ENCODE measurements at places on chromosomes 4 and X.

- H3K27ac ChIP-seq: peak overlapping the region; percentile 62
- peak; percentile 62 for DNase-seq
- H3K36me3 ChIP-seq: no peaks in the 10 kb centered on the region
- H3K4me1 ChIP-seq: no peaks in the 10 kb centered on the region
- no peaks in the 10 kb centered on the region for H3K27me3 ChIP-seq
Observed at GRCh38 chrX:21373637-21374162, 518 bp upstream of the CNKSR2 start.

DNA sequence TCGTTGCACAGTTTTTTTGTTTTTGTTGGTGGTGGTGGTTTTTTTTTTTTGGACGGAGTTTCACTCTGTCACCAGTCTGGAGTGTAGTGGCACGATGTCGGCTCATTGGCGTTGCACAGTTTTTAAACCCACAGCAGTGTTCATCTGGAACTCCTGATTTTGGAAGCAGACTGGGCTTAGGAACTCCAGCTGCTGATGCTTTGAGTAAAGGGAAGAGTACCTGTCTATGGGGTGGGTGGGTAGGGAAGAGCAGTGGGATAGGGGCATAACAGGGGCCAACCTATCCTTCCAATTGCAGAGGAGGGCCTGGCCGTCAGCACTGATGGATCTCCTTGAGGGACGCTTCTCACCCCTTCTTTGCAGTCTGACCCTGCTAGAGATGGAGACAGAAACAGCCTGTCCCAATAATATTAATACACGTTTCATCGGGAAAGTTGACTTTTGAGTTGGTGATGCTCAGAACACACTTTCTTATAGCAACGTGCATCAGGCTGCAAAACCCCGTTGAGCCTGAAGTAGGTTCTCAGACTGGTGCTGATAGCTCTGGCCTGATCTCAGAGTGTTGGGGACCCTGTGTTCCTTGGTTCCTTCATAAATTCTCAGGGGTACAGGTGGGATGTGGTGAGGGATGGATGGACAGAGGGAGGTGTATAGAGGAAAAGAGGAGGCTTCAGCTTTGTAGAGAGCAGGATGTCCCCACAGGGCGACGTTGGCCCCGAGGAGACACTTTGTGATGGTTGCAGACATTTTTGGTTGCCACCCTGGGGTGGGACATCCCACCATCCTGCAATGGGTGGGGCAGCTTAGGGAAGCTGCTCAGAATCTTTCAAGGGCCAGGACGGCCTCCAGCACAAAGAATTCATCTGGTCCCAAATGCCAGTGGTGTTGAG, 2.3 kb downstream of the CD99 start:
- no peak for DNase-seq
- peak overlapping the region; percentile 83 for H3K27ac ChIP-seq
- H3K27me3 ChIP-seq: no peaks in the 10 kb centered on the region
- peak overlapping the region; percentile 91 for H3K4me3 ChIP-seq
- no peaks in the 10 kb centered on the region for H3K36me3 ChIP-seq

DNA sequence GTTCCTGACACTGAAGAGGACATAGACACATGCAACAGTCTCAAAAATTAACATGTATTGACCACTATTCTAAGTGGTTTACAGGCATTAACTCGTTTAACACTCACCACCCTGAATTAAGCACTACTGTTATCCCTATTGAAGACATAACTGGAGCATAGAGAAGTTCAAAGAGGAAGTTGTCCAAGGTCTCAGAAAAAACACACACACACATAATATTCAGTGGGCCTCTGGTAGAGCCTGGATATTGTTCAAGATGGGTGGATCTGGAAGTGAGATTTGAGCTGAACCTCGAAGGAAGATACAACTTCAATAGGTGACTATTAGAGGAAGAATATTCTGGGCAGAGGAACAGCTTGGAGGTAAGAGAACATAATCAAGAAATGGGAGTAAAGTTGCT, 334.9 kb downstream of the HNRNPD start:
- no peak overlapping the region for H3K4me3 ChIP-seq
- H3K27ac ChIP-seq: no peak overlapping the region
- no peaks in the 10 kb centered on the region for H3K36me3 ChIP-seq
- no peak for DNase-seq
- peaks cover 11% of the 10 kb centered on the region for H3K27me3 ChIP-seq
- H3K4me1 ChIP-seq: peaks cover 8% of the 10 kb centered on the region

DNA sequence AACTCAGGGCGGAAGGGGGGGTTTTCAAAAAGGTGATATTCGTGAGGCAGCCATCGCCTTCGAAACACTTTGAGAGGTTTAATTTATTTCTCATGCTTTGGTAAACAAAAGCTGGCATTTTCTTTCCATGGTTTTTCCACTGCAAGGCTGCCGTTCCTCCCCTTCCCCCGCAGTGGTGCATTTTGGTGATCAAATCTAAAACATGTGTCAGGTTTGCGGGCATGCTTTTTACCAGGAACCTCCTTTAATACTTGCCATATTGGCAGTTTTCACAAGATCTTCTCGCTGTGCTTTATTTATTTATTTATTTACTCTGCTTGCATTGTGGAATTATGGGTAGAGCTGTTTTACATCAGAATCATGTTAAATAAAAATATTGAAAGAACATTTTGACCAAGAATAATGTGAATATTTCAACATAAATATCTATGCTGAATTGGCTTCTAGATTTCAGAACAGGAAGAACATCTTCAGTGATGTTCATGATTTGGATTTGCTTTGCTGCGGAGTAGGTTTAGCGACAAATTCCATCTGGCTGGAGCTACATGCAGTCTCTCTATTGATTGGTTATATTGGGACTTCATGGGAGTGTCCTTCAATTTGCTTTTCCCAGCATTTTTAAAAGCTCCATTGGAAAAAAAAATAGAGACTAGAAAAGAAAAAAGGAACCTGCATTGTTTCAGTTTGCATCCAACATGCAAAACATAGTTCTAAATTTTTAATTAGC, 54.4 kb downstream of the STOX2 start:
- H3K4me1 ChIP-seq: no peaks in the 10 kb centered on the region

- H3K4me1 ChIP-seq: no peaks in the 10 kb centered on the region
- H3K27ac ChIP-seq: no peak overlapping the region
- no peak for DNase-seq
- no peaks in the 10 kb centered on the region for H3K36me3 ChIP-seq
- H3K4me3 ChIP-seq: peak overlapping the region; percentile 19
- H3K27me3 ChIP-seq: no peaks in the 10 kb centered on the region
Observed at GRCh38 chr4:163611182-163611581, 116.7 kb downstream of the TMA16 start.

GRCh38 chrX:50838820-50839600, 25.0 kb upstream of the SHROOM4 start:
- H3K36me3 ChIP-seq: no peaks in the 10 kb centered on the region
- H3K27me3 ChIP-seq: no peaks in the 10 kb centered on the region
- H3K27ac ChIP-seq: no peak overlapping the region
- no peaks in the 10 kb centered on the region for H3K4me1 ChIP-seq

All from tibial artery (tissue), 4 donors.